ENCODE measurements at places on chromosomes 1 and 21.
A peak's percentile ranks its signal among the peaks of the same experiment; 100 is the strongest.

- no peaks in the 10 kb centered on the region for H3K27me3 ChIP-seq
- no peaks in the 10 kb centered on the region for H3K36me3 ChIP-seq
- DNase-seq = no peak
- no peak overlapping the region for H3K4me3 ChIP-seq
- no peak overlapping the region for H3K27ac ChIP-seq
Observed at GRCh38 chr1:22850681-22851080, 122.0 kb downstream of the LACTBL1 start.

- DNase-seq = peak; percentile 91
- H3K27me3 ChIP-seq = no peaks in the 10 kb centered on the region
- no peak overlapping the region for H3K27ac ChIP-seq
- H3K4me1 ChIP-seq = no peaks in the 10 kb centered on the region
Observed at GRCh38 chr1:7975212-7975865, 13.8 kb downstream of the PARK7 start.

- DNase-seq = peak; percentile 59
- peak overlapping the region; percentile 72 for H3K27ac ChIP-seq
- peaks cover 15% of the 10 kb centered on the region for H3K4me1 ChIP-seq
- no peaks in the 10 kb centered on the region for H3K36me3 ChIP-seq
Observed at GRCh38 chr1:155128755-155129473, 1.2 kb downstream of the EFNA1 start.

- no peaks in the 10 kb centered on the region for H3K4me1 ChIP-seq
- no peaks in the 10 kb centered on the region for H3K36me3 ChIP-seq
- no peak overlapping the region for H3K27ac ChIP-seq
- H3K4me3 ChIP-seq = no peak overlapping the region
Observed at GRCh38 chr21:31117128-31117916, 79.0 kb upstream of the KRTAP19-8 start.

Data from mesendoderm (in vitro differentiated cells).